ENCODE measurements at places on chromosomes 6 and 20. TPM values are rescaled to one million over a fixed set of nuclear protein-coding genes. Genes with fewer than 3 reads are reported as not detected.

- no peak for DNase-seq
- H3K36me3 ChIP-seq = no peaks in the 10 kb centered on the region
- peaks cover 30% of the 10 kb centered on the region for H3K27me3 ChIP-seq
- H3K27ac ChIP-seq = peak overlapping the region; percentile 47
These were observed 139.8 kb downstream of the LY86 start for GRCh38 chr6:6728169-6728941.

DNA sequence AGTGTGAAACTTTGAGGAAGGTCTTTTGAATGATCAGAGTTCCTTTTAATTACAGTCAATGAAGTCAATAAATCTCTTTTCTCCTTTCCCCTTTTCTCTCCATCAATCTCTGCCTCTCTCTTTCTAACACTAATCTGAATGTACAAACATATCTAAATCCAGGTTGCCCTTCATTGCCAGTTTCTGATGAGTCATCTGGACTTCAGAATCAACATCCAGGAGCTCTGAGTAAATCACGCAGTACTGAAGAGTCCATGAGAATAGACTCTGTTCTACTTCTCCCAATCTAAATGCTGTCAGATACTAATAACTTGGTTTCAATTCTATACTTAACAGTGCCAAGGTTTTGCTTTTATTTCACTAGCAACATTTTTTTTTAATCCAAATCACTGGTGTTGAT, 238.7 kb upstream of the THEMIS start:
- H3K27me3 ChIP-seq = peaks cover 7% of the 10 kb centered on the region
- no peaks in the 10 kb centered on the region for H3K36me3 ChIP-seq
- DNase-seq = no peak
- H3K27ac ChIP-seq = no peak overlapping the region
- H3K4me1 ChIP-seq = peaks cover 12% of the 10 kb centered on the region

GRCh38 chr20:4305091-4305490, 289.7 kb upstream of the RNF24 start:
- H3K36me3 ChIP-seq = no peaks in the 10 kb centered on the region
- no peak overlapping the region for H3K27ac ChIP-seq
- H3K4me1 ChIP-seq = no peaks in the 10 kb centered on the region
- no peak overlapping the region for H3K4me3 ChIP-seq

GRCh38 chr20:37968841-37969401, 64.3 kb downstream of the TTI1 start:
- H3K36me3 ChIP-seq = peaks cover 1% of the 10 kb centered on the region
- no peak for DNase-seq
- H3K27ac ChIP-seq = no peak overlapping the region
- no peaks in the 10 kb centered on the region for H3K4me1 ChIP-seq
- peaks cover 13% of the 10 kb centered on the region for H3K27me3 ChIP-seq
- H3K4me3 ChIP-seq = no peak overlapping the region

GRCh38 chr6:22401932-22402331, 105.1 kb upstream of the PRL start:
- H3K4me3 ChIP-seq = no peak overlapping the region
- no peak for DNase-seq
- no peaks in the 10 kb centered on the region for H3K4me1 ChIP-seq
- no peaks in the 10 kb centered on the region for H3K36me3 ChIP-seq
- H3K27ac ChIP-seq = no peak overlapping the region
- H3K27me3 ChIP-seq = no peaks in the 10 kb centered on the region

DNA sequence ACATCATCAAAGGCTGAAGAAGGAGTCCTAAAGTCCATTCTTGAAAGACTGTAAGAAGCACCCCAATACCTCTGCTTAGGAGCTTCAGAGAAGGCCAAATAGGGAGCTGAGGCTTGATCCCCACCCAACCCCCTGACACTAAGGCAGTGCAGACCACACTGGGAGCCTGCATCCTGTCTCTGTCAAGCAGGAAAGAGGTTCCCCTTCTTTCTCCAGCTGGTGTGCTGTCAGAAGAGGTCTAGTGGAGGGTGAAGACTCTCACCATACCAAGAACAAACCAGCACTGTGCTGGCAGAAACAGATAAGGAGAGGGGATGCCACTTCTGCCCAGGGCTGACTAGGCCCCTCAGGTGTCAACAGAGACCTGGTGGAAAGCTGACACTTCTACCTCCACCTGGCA, 19.9 kb downstream of the GZF1 start:
- no peaks in the 10 kb centered on the region for H3K27me3 ChIP-seq
- H3K4me1 ChIP-seq = peaks cover 12% of the 10 kb centered on the region
- no peak for DNase-seq
- no peak overlapping the region for H3K27ac ChIP-seq

DNA sequence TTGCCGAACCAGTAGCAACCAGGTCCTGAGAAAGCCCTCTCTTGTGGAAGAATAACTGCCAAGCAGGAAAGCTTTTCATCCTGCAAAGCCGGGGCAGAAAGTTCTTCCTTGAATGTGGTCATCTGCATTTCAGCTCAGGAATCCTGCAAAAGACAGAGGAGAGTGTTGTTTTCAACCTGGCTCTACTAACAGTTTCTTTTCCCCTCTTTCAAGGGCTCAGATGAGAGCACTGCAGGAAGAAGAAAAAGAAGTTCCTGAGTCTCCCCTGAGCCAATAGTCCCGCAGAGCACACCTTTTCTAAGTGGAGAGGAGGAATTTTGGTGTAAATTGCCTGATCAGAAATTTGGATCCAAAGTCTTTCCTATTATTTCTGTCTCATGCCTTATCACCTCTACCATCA, 10.7 kb downstream of the HLA-DRB1 start:
- peaks cover 10% of the 10 kb centered on the region for H3K27me3 ChIP-seq
- no peak overlapping the region for H3K27ac ChIP-seq
- H3K4me3 ChIP-seq = no peak overlapping the region
- H3K4me1 ChIP-seq = peaks cover 12% of the 10 kb centered on the region
- peaks cover 19% of the 10 kb centered on the region for H3K36me3 ChIP-seq
- peak; percentile 44 for DNase-seq

DNA sequence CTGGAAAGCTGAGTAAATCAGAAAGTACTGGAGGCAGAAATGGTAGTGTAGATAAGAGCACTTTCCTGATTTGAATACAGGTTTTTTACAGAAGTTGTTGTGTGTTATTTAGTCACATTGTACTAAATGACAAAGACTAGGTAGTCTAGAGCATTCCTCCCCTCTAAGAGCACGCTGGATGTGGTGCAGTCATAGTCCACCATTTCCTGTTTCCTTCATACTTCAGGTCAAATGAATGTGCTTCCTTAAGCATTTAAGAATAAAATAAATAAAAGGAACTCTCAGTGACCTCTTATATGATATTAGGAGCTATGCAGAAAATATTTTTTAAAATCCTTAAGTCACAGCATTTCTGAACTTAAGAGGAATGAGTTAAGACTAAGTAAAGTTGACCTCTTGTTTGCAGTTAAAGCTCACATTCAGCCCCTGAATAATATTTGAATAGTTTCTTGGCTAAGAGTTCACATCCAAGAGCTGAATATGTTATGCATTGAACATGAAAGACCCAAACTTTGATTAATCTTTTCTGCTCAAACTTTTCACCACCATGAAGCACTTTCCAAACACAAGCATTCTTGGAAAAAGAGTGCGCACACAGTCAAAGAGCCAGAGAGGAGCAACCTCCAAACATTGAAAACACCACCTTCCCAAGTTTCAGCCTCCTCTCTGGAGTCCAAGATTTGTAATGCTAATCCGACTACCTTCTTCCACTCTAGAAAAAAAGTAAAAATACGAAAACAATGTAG, 53.4 kb upstream of the TMEM30A start:
- no peaks in the 10 kb centered on the region for H3K4me1 ChIP-seq
- no peak for DNase-seq
- H3K27me3 ChIP-seq = peaks cover 33% of the 10 kb centered on the region
- no peak overlapping the region for H3K27ac ChIP-seq

DNA sequence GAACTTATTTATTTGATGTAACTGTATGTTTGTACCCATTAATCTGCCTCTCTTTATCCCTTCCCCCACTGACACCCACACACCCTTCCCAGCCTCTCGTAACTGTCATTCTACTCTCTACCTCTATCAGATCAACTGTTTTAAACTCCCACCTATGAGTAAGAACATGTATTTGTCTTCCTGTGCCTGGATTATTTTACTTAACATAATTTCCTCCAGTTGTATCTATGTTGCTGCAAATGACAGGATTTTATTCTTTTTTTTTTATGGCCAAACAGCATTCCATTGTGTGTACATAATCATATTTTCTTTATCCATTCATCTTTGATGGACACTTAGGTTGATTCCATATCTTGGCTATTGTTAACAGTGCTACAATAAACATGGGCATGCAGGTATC, 49.3 kb downstream of the PHACTR2 start:
- no peak for DNase-seq
- no peaks in the 10 kb centered on the region for H3K27me3 ChIP-seq
- H3K36me3 ChIP-seq = peaks cover 25% of the 10 kb centered on the region
- no peak overlapping the region for H3K27ac ChIP-seq

The RAB32 gene
- total RNA-seq = 0.89 TPM

All from activated CD4-positive, alpha-beta T cell treated with anti-CD3 and anti-CD28 coated beads, Interleukin-2, amount 10 ng/mL, durations not matched to agents 24 days and 14 days (primary cell).